ENCODE measurements at places on chromosomes 3 and 15.

- no peak for DNase-seq
Observed at GRCh38 chr3:52023860-52024764, 28.4 kb upstream of the RPL29 start.

DNA sequence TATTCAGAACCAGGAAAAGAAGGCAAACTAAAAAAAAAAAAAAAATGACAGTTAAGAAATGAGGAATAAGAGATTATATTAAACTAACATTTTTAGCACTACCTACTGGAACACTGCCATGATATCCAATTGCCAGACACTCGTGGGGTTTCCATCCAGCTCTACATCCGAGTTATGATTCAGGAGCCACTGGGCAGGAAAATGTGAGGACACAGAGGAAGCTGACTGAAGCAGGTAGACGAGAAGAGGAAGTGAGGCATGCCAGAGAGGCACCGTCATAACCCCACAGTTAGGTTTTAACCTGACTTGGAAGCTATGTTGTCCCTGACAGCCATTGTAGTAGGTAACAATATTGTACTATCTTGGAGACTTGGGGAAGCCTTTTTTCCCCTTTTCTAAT is 495.0 kb downstream of the NLGN1 start:
- DNase-seq = no peak

GRCh38 chr15:60744826-60745460 is 266.0 kb upstream of the ICE2 start:
- no peak for DNase-seq

- DNase-seq = no peak
Observed at GRCh38 chr3:114879059-114880031, 267.7 kb downstream of the ZBTB20 start.

DNA sequence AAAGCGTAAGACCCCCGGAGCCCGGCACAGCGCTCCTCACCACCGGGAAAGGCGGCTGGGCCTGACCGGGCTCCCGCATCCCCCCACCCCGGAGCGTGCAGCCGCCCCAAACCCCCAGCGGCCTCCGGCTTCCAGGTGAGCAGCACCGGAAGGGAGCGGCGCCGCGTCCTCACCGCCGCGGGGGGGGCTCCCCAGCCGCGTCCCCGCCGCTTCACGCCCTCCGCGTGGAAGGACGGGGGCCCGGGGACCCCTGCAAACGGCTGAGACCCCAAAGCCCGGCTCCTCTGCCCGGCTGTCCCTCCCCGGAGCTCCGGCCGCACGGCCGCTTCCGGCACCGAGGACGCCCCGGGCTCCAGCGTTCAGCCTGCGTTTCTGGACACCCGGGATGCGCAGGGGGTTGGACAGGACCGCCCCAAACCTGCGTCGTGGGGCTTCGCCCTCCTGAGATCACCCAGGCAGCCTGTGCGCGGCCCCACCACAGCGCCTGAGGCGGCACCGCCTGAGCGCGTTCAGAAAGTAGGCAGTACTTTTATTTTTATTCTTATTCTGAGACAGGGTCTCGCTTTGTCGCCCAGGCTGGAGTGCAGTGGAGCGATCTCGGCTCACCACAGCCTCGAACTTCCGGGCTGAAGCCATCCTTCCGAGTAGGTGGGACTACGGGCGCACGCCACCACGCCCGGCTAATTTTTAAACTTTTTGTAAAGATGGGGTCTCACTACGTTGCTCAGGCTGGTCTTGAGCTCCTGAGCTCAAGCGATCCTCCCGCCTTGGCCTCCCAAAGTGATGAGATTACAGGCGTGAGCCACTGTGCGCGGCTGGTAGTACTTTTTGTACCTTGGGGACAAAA is 51.6 kb upstream of the BLM start:
- DNase-seq = peak; percentile 55

GRCh38 chr3:45896956-45897355 is 10.6 kb downstream of the CCR9 start:
- no peak for DNase-seq

- DNase-seq = no peak
Observed at GRCh38 chr15:31160740-31161495, 59.4 kb upstream of the TRPM1 start.

GRCh38 chr3:58531555-58531954 is 5.4 kb downstream of the ACOX2 start:
- no peak for DNase-seq

GRCh38 chr3:195045481-195046210 is 225.3 kb downstream of the XXYLT1 start:
- no peak for DNase-seq

Data from activated T-cell treated with anti-CD3 and anti-CD28 coated beads, Interleukin-2, amount 50 U/mL, for 1 hour (primary cell).